ENCODE measurements at places on chromosomes 2 and 18.

DNA sequence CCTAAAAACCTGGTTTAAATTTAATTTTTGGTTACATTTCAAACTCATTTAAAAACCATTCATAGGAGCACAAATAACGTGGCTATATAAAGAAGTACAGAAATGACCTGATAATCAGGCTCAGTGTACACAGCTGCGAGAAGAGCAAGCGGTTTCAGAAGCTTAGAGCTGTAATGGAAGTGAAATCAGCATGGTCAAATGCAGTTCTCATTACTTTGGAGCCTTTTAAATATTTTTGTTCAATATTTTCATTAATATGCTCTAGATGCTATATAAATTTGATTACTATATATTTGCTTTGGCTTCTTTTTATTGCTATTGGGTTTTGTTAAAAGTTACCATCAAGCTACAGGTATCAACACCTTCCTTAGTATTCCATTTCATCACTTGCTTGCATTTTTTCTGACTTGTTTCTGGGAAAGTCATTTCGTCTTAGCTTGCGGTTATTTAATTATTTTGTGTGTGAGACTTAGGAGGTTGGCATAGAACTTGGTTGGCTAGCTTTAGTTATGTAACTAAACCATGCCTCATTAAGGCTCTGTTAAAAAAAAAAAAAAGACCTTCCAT, 58.7 kb downstream of the AFTPH start:
- DNase-seq, result no peak

DNA sequence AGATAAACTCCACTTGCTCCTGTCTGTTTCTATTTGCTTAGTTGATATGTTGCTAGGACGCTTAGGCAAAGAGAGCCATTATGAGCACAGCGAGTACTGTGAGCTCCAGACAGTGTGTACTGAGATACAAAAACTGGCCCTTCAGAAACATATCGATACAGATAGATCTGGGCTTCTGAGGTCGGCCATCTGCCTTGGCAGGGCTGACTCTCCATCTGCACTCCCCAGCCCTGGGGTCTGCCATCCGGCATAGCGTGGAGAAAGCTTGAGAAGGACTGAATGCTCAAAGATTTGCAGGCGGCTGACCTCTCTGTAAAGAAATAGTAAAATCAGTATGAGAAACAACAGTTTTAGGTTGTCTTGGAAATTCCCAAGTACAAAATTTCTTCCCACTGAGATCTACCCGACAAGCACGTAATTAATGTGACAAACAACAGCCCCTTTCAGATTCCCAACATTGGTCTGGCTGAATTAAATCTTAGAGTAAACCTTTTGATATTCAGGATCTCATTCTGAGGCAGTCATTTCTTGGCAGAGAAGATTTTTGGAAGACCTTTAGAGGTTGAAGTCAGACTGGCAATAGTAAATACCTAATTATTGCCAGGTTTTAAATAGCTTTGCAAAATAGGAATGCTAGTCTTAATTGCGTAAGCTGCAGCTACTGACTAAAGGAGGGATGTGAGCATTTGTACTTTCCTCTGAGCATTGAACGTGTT, 127.4 kb downstream of the CHST9 start:
- no peak for DNase-seq

DNA sequence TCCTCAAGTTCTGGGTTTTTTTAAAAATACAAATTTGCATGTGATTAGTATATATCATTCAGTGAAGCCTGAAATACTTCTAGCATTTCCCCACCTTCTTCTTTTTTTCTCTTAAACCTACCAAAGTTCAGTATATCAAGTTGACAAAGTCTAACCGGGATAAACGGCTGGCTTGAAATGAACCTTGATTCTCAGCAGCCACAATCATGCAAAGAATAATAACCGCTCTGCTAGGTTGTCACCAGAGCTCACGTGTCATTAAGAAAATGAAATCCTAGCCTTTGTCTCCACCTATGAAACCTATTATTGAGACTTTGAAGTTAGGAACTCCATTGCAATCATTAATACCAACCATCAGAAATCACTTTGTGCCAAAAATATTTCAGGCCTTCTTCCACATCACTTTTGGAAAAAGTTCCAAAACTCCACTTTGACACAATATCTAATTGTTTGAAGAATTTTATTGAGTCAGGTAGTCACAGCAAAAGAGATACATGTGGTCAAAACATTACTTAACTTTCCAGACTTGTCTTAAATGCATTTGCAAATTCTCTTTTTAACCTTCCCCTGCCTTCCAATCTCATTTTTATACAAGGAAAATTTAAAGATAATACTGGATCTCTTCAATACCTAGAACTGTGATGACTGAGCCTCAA, 285.6 kb upstream of the ACVR2A start:
- no peak for DNase-seq

DNA sequence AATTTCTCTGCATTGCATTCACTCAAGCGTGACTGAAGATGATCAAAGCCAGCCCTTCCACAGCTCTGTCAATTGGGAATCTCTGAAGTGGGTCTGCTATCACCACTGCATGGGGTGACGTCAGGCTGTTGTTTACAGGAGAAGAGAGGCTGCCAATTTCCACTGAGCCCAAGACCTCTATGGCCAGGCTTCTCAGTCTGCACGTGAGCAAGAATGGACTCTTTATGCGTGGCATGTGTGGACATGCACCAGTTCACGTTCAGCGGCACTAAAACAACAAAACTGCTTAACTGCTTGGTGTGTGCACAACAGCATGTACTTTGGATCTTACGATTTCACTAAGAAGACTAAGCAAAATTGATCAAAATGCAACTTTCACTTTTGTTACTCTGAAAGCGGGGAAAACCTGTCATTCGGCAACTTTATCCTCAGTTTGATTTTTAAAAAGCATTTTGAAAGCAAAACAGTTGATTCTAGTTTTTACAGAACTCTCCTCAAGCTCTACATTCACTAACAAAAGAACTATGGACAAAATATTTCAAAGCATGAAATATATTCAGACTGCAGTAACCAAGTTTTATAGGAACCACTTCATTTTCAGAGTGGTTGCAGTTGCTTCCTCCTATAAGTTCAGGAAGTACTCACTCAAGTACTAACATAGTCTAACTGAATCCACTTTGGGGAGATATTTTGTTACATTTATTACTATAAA, 77.0 kb upstream of the SERTAD2 start:
- DNase-seq, result peak; percentile 79

DNA sequence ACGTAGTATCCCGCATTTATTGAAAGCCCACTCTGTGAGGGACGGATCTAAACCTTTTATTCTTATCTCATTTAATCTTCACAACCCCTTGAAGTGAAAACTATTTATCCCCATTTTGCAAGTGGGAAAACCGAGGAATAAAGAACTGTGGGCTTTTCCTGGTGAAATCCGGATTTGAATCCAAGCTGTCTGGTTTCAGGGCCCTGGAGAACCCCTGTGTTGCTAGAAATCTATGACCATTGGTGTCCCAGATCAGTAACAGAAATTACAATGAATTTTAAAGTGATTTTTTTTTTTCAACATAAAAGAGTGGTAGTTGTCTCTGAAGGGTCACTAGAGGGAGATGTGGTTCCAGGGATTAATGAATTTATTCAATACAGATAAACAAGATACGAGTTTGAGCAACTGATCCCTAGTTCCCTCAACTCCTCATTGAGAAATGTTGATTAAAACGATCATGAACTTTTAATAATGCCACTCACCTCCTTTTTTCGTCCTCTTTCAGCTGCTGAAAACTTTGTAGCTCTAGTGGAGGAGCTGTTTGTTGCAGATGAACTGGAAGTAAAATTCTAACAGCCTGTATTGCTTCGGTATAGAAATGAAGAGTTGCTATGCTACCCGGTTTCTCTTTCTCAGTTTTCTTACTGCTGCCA, 940 bp downstream of the XRCC5 start:
- DNase-seq, result peak; percentile 25

GRCh38 chr2:81481242-81481993, 1176.9 kb upstream of the LRRTM1 start:
- no peak for DNase-seq

DNA sequence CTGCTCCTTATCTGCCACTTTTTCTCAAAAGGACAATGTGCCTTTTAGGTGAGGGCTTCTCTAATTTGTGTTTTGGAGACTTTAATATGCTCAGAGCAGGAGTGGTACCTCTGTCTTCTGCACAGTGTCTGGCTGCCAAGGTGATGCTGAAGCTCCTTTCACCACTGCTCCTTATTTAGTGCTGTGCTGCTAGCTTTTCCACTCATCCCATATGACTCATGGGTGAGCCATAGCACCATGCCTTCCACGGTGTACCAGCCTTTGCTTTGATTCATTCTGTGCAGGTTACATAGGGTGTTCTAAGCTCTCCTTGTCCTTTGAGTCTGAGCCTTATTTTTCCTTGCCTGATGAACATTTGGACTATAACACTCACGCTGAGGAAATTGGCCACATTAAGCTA, 202.4 kb downstream of the ARL6IP6 start:
- peak; percentile 57 for DNase-seq

DNA sequence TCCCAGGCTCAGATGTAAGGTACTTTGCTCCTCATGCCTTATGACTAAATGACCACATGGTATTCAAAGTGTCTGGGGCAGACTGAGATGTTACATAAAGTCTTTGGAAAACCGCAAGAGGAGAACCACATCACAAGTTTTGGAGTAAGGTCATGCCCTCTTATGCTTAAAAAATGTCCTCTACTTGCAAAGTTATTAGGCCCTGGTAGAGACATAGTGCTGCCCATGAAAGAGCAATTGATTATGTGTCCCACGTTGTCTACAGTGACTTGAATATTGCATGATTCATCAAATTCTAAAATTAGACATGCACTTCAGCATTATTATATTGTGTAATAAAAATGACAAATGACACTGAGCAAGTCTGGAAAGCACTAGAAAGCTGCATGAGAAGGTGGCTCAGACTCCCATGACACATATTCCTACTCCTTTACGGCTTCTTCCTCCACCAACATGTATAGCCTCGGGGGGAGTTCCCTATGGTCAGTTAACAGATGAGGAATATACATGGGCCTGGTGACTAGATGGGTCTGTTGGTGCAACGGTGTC, 602.6 kb upstream of the VRK2 start:
- peak; percentile 11 for DNase-seq

DNA sequence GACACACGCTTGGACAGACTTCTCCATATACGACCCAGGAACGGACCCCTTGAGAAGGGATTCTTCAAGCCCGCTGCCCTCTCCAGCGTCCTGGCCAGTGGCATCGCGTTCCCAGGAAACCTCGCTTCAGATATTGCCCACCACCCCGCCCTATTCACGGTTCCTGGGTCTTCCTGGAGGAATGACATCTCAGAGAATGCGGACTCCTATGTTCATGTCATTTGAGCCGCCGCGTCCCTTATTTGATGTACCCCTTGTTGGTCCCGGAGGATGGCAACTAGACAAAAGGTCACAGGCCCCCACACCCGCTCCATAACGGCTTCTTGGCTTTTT, 588 bp upstream of the CCDC93 start:
- no peak for DNase-seq

DNA sequence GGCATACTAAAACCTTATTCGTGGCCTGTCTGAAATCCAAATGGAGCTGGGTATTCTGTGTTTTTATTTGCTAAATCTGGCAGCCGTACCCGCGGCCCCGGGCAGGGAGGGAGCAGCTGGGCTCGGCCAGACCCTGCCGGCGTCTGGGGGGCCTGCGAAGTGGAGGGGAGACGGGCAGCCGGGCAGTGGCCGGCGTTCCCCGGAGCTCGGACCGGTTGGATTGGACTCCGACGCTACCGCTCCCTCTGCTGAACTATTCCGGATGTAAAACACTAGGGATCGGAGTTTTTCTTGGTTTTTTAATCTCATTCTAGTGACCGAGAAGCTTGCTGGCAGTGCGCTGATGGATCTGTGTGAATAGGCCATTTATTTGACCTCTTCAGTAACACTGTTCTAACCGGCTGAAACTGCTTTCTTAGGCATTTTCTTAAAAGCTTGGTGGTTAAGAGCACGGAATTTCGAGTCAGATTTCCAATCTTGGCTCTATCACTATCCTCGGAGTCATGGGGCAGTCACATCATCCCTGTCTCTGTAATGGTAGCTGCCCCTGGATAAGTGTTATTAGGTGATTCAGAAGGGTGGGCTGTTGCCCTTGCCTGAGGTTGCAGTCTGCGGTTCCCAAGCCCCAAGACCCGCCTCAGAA, 694 bp downstream of the UNC50 start:
- DNase-seq, result peak; percentile 72

DNA sequence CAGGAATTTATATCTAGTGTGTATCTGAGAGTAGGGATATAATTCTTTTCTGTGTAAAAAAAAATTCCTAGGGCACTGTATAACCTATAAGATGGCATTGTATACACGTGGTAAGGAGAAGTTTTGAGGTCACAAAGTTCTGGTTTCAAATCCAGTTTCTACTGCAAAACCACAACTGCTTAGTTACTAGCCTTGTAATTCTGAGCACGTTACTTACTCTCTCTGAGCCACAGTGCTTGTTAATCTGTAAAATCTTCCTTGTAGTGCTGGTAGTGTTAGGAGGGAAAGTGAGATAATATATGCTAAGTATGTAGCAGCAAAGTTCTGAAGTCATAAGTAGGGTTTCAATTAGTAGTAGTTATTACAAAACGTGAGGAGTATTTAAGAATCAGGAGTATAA, 175.4 kb downstream of the SATB2 start:
- DNase-seq, result no peak

- DNase-seq, result no peak
Observed at GRCh38 chr2:147033044-147033443, 811.8 kb upstream of the ACVR2A start.

DNA sequence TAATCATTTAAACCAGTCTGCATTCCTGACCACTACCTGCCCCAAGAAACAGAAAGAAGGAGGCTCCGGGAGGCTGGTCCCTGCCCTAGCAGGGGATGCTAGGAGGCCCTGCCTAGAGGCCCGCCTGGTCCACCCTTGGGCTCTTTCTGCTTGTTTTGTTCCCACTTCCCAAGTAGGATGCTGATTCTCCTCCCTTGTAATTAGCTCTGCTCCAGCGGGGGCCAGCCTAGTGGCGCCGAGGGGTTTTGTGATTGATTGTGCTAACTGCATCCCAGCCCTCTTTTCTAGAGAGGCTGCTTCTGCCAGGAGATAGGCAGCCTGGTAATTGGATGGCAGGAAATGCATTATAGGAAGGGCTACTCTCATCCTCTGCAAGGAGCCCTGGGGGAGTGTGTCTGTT, 220.0 kb downstream of the LOXHD1 start:
- no peak for DNase-seq

DNA sequence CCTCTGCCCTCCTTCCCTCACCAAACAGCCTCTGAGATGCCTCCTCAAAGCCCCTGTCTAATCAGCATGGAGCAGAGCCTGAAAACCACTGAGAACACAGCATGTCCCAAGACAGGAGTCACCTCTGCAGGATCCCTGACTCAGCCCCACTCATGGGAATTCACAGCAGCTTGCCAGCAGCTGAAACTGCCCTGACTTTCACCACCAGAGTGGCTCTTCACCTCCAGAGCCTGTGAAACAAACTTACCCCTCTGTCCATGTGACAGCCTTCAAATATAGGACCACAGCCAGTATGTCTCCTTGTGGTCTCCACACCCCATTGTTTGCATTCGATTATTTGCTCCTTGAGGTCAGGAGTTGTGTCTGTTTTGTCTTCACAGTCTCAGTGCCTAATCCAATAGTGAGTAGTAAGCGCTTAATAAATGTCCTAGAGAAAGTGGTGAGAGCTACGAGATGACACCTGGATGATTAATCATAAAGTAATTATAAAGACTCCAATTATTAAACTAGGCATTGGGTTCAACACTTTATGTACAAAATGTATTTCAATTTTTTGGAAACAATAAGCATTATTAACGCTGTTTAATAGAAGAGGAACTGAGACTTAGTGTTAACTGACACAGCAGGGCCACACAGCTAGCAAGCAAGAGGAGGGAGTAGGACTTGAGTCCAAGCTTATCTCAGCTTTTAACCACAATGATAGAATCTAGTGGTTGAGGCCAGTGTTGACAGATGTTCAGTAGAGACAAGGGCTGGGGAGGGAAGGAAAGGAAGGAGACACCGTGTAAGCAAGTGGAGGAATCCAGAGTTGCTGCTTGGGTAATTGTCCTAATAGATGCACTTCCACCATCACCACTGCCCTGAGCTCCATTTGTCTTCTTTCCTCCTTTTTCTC, 358.7 kb upstream of the TNP1 start:
- peak; percentile 40 for DNase-seq
